Urinary bladder (tissue), 4 donors: ENCODE measurements at places on chromosomes 13 and 19. TPM values are rescaled to one million over a fixed set of nuclear protein-coding genes. Genes with fewer than 3 reads are reported as not detected.

PLVAP gene
- 289 TPM for polyA plus RNA-seq

KATNAL1 gene
- 12.3 TPM for polyA plus RNA-seq

- no peak for DNase-seq
Measured at GRCh38 chr19:4904481-4904880, 1.8 kb upstream of the ARRDC5 start.

GRCh38 chr19:45187421-45188100 lies 9.0 kb downstream of the BLOC1S3 start:
- no peak for DNase-seq

DNA sequence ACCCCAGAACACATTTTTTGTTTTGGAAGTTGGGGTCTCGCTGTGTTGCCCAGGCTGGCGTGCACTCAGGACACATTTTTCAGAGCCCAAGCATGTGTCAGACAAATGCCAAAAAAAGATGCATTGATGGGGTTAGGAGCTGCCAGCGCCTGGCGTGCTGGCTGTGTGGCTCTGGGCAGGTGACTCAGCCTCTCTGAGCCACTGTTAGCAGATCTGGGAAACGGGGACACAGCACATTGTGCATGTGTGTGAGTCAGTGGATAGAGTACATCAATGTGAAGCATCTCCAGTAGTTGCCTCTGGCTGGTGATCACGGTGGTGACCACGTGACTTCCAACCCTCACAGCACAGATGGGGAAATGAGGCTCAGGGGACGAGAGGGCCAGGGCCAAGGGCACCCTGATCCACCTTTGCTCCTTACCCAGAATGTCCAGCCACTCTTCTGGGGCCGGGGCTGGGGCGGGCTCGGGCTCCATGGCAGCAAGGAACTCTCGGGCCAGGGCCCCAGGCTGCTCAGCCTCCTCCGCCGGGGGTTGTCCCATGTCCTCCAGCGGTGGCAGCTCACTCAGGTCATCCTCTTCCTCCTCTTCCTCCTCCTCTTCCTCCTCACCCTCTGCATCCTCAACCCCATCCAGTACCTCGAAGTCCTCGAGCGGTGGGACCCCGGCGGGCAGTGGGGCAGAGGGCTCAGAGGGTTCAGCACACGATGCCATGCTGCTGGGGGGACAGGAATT lies 1.9 kb downstream of the FKBP8 start:
- no peak for DNase-seq
